ENCODE measurements at places on chromosomes 13 and 19.

GRCh38 chr13:77918391-77919245, at the start of gene EDNRB:
EDNRB (minus strand) TSS chr13:77918831; CDS start chr13:77918573, 258 bp downstream.
- no peak for DNase-seq

GRCh38 chr13:26412936-26413716, 144.4 kb upstream of the WASF3 start:
- DNase-seq = peak; percentile 87

- DNase-seq = no peak
Measured at GRCh38 chr13:89862691-89863036, 1484.8 kb upstream of the MIR17HG start.

DNA sequence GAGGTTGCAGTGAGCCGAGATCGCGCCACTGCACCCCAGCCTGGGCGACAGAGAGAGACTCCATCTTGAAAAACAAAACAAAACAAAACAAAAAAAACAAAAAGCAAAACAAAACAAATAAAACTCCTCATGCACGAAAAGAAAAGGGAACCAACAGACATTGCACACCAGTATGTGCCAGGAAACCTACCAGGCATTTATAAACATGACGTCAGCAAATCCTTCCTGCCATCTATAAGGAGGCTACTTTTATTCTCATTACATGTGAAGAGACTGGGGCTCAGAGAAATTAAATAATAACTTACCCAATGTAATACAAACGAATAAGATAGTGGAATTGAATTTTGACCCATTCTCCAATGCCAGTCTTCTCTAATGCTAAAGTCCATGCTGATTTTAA, 197.2 kb downstream of the NUFIP1 start:
- DNase-seq = no peak

GRCh38 chr13:42653679-42654078, 79.7 kb downstream of the TNFSF11 start:
- no peak for DNase-seq

DNA sequence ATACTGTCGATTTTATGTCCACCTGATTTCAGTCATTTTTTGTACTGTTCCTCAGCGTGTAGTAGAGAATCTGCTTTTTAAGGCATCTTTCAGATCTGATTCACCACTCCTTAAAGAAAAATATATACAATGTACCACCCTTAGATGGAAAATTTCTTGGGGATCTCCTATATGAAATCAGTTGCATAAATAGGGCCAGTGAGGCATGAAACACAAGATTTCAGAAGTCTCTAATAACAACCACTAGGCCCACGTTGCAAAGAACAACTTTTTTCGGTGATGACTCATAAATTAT, 1.4 kb downstream of the USP12 start:
- DNase-seq = peak; percentile 63

DNA sequence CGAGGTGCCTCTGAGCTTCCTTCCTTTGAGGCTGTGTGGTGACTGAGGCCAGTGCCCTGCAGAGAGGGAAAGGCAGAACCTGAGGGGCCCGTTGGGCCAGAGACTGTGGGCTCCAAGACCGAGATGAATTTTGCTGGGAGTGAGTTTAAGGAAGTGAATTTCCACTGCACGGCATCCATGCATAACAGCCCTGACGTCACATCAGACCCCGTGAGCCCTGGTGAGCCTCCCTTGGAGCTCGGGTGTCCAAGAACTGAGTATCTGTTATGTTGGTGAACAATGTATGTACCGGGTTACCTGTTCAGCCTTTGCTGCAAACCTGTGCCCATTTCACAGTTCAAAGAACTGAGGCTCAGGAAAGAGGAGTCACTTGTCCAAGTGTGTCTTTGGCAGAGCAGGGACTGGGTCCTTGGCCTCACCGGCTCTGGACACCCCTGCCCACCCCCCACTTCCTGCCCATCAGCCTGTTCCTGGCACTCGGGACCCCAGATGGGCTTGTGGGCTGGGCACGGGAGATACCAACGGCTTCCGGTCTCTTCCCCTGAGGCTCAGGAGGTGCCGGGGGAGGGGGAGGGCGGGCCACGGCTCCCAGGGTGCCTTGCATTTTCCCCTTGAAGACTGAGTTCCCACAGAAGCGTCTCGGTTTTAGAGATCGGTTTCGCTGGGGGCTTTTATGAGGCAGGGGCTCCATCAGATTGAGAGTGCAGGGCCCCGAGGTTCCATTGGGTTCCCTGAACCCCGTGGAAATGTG, 33.7 kb downstream of the NFILZ start:
- no peak for DNase-seq

GRCh38 chr19:35332817-35333216, 3.8 kb downstream of the CD22 start:
- DNase-seq = no peak

DNA sequence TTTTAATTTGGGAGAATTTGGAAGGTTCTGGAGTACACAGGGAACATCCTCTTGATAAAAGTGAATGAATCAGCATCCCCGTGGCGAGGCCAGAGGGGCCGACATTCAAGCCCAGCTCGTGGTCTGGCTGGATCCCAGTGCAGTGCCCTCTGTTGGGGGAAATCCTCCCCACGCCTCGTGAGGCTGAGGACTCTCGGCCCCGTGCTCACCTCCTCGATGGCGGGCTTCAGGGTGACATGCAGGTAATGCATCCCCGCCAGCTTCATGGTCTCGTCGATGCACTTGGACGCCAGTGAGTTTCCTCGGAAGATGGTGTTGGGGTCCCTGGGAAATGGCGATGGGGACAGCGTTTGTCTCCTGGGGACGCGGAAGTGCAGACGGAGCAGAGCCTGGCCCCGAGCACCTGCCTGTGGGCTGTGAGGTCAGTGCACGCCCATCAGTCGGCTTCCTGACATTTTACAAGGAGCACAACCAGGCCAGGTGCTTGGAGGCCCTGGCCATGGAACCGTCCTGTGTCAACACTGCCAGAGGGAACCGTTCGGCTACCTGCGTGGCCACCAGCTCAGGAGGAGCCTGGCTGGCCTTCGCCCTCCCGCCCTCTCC, 43.3 kb upstream of the C13orf46 start:
- no peak for DNase-seq

GRCh38 chr13:41985788-41986508, 25.0 kb upstream of the VWA8 start:
- DNase-seq = peak; percentile 53

DNA sequence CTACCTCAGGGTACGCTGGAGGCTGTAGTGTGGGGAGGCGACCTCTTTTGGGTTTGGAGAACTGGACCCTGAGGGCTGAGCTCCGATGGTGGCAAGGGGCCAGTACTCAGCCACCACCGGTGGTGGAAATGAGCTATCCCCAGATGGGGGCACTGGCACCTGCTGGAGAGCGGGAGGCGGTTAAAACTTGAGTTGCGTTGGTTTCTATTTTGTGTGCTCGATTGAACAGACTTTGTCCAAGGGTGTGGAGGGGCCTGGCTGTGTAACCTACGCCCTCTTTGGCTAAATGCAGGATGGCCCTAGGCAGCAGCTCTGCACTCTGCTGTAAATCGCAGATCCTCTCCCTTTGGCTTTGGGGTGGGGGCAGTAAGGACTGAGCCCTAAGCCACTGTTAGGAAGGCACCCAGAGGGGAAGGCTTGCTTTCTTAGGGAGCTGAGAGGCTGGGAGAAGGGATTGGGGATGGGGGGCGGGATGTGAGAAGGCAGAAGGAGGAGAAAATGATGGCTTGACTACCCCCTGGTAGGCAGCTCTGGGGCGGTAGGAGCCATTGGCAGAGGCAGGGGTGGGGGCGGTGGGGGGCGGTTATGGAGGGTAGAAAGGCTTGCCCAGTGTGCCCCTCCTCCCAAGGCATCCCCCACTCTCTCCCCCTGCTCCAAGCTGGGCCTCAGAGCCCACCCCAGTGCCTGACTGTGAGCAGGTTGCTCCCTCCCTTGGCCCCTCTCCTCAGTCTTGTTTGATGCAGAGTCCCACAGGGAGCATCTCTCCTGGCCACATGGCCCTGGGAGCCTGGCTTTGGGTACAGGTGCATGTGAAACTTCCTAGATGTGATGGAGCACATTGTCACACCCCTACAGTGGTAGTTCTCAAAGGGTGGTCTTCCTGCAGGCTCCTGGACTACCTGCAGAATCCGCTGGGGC, 5.0 kb downstream of the VSTM2B start:
- no peak for DNase-seq

- DNase-seq = no peak
Measured at GRCh38 chr19:14437578-14438140, 4.6 kb downstream of the PKN1 start.

- no peak for DNase-seq
Measured at GRCh38 chr13:26051231-26051656, 572 bp downstream of the SHISA2 start.

DNA sequence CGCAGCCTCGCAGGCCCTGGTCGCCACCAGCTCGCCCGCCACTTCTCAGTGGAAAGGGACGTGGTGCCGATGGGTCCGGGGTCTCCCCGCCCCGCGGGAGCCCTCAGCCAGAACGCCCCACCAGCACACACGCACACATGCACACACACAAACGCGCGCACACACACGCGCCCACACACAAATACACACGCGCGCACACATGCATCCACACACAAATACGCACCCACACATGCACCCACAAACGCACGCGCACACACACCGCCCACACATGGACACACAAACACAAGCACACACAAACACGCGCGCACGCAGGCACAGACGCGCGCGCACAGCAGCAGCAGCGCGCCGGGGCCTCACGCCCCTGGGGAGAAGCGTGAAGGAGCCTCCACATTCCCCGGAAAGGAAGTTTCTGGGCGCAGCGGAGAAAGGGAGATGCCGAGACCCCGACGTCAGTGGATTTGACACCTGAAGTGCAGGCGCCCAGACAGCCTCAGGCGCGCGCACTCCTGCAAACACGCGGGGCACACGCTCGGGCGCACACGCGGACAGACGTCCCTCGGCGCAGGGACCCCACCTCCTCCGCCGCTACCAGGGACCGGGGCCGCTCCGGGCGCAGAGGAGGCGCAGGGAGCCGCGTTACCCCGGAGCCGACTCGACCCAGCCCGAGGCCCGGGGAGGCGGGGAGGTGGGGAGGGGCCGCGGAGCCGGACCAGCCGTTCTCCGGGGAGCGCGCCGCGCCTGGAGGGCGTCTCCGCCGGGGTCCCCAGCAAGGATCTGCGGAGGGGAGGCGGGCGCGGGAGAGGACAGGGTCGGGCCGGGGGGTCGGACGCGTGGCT, 622 bp downstream of the RASA3 start:
- DNase-seq = no peak

DNA sequence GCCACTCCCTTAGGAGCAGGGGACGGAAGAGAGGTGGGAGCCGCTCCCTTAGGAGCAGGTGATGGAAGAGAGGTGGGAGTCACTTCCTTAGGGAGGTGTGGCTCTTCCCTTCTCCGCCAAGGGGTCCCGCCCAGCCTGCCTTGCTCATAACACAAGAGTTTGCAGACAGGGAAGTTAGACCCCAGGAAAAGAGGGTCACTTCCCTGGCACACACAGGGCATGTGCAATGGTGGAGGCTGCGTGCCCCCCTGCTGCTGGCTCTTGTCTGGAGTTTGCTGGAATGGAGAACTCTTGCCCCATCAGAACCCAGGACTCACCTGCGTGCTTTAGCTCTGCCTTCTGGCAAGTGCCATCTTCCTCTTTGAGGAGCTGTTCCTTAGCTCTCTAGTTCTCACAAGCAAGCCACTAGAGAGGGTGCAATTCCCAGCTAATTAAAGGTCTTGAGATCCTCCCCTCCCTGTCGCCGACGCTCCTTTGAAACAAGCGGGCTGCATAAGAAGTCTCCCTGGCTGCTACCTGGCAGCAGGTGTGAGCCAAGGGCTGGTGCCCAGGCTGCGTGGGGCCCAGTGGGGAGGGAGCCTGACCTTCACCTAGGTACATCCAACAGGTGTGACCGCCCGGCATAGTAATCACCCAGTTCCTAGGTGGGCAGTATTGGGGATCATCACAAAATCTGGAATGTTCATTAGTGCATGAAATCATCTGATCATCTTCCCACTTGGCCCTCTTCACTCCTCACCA, 281.6 kb downstream of the ZNF536 start:
- no peak for DNase-seq

Measured in SW480 (cell line).